ENCODE measurements at places on chromosomes 13 and 19.

GRCh38 chr19:821231-821824, 427 bp downstream of the PLPPR3 start:
- no peak for DNase-seq

GRCh38 chr13:114146173-114146572, 13.8 kb upstream of the RASA3 start:
- no peak for DNase-seq

DNA sequence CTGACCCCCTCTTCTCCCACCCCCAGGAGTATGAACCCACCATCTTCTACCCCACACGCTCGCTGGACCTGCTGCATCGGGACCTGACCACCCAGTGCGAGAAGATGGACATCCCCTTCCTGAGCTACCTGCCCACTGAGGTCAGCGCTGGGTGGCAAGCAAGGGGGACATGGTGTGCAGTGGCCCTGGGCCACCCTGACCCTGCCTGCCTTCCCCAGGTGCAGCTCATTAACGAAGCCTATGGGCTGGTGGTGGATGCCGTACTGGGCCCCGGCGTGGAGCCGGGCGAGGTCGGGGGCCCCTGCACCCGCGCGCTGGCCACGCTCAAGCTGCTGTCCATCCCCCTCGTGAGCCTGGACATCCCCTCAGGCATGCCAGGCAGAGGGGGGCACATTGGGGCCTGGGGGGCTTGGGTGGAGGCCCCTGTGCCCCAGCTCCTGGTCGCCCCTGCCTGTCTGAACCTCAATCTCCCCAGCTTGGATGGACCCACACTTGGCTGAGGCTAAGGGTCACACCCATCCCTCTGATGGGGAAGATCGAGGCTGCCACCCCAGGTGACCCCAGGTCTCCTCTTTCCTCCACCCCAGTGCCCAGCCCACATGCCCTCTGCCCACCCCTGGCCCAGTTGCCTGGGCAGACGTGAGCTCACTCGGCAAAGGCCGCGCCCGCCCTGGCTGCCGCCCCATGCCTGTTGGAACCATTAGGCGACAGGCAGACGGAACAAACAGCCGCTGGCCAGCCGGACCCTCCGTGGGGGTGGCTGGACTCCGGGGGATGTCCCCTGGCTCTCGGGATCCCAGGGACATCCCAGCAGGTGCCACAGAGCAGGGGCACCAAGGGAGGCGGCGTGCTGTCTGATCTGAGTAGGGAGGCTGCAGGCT, 2.5 kb upstream of the CILP2 start:
- no peak for DNase-seq

GRCh38 chr19:30267332-30267731, 104.9 kb upstream of the ZNF536 start:
- DNase-seq, result no peak

DNA sequence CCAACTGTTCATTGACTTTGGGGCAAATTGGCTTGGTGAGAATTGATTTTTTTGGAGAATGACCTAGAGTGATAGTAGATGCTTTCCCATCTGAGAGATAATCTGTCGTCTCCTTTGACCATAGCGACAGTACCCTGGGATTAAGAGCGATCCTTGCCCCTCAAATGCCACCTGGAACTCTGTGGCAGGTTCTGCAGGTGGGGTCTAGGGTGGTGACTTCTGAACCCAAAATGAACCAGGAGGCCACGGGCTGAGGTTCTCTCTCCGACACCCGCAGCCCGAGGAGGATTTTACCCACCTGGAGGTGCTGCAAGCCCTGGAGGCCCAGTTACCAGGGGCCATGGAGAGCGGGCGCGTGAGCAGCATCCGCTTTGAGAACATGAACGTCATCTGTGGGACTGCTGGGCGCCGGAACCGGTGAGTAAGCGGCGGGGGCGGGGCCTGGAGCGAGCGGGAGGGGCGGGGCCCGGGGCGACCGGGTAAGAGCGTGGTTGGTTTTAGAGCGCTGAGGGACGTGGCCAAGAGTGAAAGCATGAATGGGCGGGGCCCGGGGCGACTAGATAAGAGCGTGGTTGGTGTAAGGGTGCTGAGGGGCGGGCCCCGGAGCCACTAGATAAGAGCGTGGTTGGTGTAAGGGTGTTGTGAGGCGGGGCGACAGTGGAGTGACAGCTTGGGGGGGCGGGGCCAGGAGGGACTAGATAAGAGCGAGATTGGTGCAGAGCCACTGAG, 8.6 kb downstream of the C19orf81 start:
- DNase-seq, result peak; percentile 98

- peak; percentile 55 for DNase-seq
Observed at GRCh38 chr19:46428239-46429135, at the start of gene PNMA8C. Gene PNMA8C, minus strand, starts transcription at chr19:46428936. Its CDS starts 577 bp downstream, at chr19:46428359.

- peak; percentile 4 for DNase-seq
Observed at GRCh38 chr13:107466326-107467099, 748.8 kb downstream of the LIG4 start.

- no peak for DNase-seq
Observed at GRCh38 chr19:2278459-2279158, 3.4 kb downstream of the PEAK3 start.

GRCh38 chr13:42189061-42189460, 82.9 kb upstream of the AKAP11 start:
- no peak for DNase-seq

DNA sequence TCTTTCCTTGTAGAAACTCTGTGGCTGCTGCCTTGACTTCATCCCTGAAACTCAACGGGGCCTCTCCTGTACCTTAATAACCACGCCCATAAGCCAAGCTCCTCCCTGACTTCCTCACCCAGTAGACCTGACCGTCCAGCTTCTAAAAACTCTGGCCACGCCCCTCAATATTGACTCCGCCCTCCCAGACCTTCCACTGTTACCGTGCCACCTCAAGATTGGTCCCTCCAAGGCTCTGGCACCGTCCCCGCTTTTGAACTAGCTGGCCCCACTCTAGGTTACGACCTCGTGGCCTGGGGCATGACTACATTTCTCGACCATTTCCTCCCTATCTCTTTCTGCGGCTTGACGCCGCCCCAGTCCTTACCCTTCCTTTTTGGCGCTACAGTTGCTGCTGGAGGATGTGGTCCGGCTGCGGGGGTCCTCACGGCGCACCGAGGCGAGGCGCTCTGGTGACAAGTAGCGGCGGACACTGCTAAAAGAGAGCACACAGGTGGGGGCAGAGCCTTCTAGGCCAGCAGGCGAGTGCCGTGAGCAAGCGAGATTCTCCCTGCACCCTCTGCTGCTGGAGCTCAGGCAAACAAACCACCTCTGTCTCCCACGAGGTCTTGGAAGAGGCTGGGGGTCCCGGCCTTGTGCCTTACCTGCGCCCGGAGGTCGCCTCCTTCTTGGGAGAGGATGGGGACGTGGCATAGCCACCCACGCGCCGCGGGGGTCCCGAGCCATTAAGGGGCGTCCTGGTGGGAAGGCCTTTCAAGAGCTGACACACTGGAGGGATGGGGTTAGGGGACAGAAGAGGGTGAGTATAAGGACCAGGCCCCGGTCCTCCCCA, 2.3 kb upstream of the EML2 start:
- peak; percentile 76 for DNase-seq

- no peak for DNase-seq
Observed at GRCh38 chr13:87820241-87820640, 149.1 kb downstream of the SLITRK5 start.

DNA sequence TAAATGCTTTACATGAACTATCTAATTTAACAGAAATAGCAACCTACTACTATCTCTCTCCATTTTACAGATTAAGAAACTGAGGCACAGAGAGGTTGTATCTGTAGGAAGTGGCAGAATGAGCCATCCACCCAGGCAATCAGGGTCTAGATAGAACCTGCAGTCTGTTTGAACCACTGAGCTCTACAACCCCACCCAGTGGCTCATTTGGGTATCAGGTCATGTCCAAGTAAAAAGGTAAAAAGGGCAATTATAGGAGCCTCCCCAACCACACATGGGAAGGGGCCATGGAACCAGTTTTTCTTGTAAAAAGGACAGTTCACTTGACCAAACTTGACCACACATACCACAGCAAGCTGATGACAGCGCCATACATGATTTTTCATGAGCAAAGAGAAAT, 92.9 kb upstream of the SGCG start:
- peak; percentile 10 for DNase-seq

- DNase-seq, result no peak
Observed at GRCh38 chr19:1009041-1009980, 9.1 kb downstream of the GRIN3B start.

GRCh38 chr19:29833614-29834261, 21.9 kb downstream of the CCNE1 start:
- no peak for DNase-seq

DNA sequence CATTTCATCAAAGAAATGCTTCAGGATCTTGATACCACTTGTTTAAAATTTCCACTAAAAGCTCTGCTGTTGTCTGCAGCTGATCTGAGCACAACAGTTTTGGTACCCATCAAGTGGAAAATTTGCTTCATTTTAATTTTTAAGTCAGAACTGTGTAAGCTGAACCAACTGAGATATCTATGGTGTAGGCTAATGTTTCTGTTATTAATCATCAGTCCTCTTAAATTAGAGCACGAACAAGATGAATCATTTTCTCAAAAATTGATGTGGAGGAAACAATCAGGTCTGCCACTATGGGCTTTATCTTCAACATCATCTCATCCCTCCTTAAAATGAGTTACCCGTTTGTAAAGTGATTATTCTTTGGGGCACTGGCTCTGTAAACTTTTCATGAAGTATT, 221.5 kb upstream of the NBEA start:
- no peak for DNase-seq

DNA sequence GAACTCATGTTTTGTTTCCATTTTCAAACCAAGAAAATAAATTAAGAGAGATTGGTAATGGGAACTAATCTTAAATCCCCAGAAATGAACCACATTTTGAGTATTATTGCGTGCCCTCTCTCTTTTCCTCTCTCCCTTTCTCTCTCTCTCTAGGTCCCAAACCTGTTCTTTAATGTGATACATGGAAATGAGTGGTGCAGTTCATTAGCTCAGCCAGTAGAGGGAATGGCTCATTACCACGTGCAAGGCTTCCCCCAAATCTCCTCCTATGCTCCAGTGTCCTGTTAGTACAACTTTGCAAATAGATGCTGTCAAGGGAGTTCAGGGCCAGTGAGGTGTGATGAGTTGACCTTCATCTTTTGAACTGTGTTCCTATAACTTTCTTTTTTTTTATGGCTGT, 178.4 kb downstream of the FGF9 start:
- peak; percentile 8 for DNase-seq

DNA sequence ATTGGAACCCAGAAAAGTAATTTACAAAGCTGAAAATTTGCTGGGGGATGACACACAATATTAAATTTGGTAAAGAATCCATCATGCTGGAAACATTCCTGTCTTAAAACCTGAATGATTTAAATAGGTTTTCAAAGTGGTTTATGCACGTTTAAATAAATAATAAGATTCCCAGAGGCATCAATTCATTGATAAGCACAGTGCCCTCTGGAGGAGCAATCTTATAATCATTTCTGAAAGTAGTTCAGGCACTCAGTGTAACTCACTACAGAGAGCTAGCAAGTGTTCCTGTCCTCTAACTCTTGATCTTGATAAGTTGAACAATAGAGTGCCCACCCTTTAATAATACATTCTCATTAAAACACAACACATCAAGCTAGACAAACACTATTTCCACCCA, 43.5 kb upstream of the SHISA2 start:
- DNase-seq, result no peak

DNA sequence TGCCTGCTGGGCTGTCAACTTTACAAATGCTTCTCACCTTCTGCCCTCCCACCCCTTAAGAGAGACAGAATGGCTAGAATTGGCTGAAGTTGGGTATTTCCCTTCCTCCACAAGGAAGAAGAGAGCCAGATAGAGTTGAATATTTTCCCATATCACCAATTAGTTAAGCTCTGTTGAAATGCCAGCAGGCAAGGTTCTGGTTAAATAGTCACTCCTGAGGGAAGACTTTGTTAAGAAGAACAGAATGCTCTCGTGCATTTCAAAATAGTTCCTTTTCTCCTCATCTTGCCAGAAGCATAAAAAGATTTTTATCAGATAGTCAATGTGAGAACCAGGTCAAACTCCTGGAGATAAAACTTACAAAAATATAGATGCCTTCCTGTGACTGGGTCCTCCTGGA, 2857.0 kb upstream of the PCDH20 start:
- no peak for DNase-seq

DNA sequence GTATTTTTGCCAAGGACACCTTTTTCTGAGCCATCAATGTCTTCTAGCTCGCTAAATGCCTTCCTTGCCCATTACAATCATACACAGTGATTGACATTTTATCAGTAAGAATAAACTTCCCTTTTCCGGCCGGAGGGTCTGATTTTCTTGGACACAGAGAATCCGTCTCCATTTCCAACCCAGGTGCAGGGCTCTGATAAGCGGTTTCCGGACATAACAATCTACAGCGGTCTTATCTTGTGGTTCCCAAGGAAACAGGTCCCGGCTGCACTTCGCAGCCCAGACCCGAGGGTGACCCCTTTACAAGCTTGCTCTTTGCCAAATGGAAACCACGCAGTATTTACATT, 5.1 kb upstream of the ZNF77 start:
- no peak for DNase-seq

DNA sequence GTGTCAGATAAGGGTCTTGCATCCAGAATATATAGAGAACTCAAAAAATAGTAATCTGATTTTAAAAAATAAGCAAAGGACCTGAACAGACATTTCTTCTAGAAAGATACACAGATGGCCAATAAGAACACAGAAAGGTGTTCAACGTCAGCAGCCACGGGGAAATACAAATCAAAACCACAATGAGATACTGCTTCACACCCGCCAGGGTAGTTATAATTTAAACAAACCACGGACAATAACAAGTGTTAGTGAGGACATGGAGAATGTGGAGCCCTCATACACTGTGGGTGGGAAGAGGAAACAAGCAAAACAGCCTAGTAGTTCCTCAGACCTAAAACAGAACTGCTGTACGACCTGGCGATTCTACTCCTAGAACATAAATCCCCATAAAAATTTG, 26.7 kb upstream of the NAPA start:
- no peak for DNase-seq

- DNase-seq, result no peak
Observed at GRCh38 chr19:7692417-7693088, 9.4 kb downstream of the FCER2 start.

- DNase-seq, result no peak
Observed at GRCh38 chr13:54687173-54687572, 1658.6 kb downstream of the OLFM4 start.

- DNase-seq, result peak; percentile 76
Observed at GRCh38 chr13:97030705-97031452, 36.6 kb upstream of the OXGR1 start.

- no peak for DNase-seq
Observed at GRCh38 chr13:91400063-91400399, 1.6 kb downstream of the GPC5 start.

GRCh38 chr13:33934951-33935371, 117.0 kb downstream of the RFC3 start:
- DNase-seq, result no peak

DNA sequence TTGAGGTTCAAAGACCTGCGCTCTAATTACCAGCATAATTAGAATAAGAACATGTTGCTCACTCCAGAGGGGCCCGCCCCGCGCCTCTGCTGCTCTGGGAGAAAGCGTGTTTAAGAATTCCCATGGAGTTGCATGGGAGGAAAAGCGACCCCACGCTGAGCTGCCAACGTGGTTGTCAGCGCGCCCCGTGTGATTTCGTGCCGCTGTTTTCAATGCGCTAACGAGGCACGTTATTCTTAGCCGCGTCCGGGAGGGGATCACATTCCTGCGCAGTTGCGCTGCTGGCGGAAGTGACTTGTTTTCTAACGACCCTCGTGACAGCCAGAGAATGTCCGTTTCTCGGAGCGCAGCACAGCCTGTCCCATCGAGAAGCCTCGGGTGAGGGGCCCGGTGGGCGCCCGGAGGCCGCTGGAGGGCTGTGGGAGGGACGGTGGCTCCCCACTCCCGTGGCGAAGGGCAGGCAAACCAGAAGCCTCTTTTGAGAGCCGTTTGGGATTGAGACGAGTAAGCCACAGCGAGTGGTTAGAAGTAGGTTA, 173.8 kb upstream of the SOX1 start:
- DNase-seq, result peak; percentile 33
